Foreskin fibroblast (primary cell): ENCODE measurements at places on chromosomes 2 and 18.

DNA sequence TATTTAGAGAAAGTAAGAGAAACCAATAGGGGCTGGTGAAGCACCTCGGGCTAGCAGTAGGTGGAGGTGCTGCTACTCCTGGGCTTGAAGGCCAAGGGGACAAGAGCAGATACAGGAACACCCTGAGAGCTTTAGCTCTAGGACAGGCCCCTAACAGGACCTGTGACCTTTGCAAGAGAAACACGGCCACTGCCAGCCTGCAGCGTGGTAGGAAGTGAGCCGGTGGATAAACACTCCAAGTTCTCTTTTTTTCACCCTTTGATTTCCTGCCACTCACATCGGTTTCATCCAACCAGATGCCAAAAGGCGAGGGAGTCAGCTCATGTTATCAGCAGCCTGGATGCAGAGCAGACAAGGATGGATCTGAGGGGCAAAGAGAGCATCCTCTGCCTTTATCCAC, 66.8 kb upstream of the SPRED2 start:
- no peak for DNase-seq

DNA sequence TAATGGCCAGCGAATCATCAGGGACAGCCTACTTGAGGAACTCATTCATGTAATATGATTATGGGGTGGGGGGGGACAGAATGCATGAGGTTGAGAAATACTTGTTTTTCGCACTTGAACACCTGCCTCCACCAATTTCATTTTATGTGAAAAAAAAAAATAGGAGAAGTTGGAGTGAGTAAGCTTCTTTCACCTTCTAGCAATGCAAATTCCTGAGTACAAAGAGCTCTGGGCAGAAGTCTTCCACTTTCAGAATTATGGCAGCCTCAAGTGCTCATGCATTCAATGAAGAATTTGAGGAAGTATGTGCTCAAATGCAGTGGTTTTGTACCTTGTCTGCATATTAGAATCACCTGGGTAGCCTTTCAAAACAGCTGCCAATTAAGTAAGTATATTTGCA, 40.1 kb upstream of the GPD2 start:
- DNase-seq, result no peak

- DNase-seq, result peak; percentile 50
Observed at GRCh38 chr2:227414846-227415245, 27.1 kb upstream of the SCYGR1 start.

GRCh38 chr2:116718451-116718850, 1096.0 kb upstream of the DDX18 start:
- DNase-seq, result no peak

DNA sequence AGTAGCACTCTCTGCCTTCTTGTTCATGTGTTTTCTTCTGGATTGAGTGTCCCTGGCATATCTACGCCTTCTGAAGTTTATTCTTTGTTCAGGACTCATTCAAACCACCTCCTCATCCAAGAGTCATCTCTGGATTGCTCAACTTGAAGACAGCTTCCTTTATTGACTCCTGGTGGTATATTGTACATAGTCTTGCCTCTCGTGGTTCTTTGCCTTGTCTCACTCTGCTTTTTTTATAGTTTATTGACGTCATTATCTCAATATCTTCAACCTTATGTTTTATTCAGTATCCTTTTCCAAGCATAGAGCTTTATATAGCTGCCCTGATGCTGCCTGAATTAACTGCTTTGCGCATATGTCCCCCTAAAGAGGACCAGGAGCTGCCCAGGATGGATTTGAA, 161.7 kb downstream of the INSIG2 start:
- DNase-seq, result peak; percentile 76

DNA sequence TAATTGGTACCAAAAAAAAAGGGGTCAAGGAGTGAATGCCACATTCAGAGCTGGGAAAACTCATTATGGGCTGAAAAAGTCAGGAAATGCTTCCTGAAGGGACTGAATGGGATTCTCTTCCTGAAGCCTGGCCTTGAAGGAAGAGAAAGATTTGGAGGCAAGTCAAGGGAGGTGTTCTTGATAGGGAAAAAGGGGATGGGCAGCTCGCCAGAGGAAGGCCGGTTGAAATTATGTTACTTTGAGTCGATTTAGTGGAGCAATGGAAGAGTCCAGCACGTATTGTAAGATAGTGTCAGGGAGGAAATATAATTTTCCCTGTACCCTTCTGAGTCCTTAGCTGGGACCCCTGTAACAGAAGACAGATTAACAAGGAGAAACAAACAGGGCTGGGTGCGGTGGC, 115.3 kb upstream of the STPG4 start:
- DNase-seq, result no peak

DNA sequence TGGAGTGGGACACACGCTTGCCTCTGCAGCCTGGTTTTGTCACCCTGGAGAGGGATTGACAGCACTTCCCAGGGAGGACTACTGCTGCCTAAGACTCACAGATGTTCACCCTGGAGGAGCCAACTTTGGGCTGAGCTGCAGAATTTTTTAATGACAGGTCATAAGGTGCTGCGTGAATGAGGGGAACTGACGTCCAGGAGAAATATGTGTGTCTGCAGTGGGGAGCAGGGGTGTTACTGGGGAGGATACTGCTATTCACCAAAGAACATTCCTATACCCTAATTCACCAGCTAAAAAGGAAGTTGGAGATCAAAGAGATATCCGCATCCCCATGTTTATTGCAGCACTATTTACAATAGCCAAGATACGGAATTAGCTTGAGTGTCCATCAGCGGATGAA, 144.4 kb downstream of the MGAT5 start:
- peak; percentile 87 for DNase-seq

GRCh38 chr2:106075048-106075447, 119.1 kb downstream of the UXS1 start:
- peak; percentile 26 for DNase-seq

DNA sequence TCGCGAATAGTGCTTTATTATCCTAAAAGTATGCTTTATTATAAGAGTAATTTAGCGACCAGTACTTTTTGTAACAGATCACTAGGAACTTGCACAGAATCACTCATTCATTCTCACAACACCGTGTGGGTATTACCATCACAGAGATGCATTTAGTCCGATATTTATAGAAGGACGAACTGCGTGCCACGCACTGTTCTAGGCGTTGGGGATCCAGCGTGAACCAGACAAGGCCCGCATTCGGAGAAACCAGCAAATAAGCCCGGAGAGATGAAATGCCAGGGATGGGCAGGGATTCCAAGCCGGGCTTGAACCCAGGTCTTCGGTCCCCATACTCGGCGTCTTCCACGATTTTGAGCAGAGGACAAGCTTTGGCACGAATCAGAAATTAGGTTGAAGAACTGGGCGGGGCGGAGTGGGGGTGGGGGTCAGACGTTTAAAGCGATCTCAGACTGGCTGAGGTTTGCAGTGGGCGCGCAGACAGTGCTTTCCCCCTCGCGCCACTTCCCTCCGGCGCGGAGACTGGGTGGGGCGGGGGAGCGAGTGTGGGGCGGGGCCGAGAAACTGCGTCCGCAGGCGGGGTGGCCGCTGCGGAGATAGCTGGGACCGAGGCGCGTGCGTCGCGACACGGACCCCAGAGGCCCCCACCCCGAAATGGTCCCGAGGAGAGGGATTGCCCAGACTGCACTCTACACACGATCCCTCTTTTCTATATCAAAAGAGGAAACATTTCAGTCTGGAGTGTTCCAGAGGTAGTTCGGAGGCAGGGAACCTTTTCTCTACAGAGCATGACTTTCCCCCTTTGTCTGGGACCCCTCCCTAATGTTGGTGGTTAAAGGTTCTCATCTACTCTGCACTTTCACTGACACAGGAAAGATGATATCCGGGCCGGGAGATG, 1.1 kb upstream of the CXCR4 start:
- no peak for DNase-seq

DNA sequence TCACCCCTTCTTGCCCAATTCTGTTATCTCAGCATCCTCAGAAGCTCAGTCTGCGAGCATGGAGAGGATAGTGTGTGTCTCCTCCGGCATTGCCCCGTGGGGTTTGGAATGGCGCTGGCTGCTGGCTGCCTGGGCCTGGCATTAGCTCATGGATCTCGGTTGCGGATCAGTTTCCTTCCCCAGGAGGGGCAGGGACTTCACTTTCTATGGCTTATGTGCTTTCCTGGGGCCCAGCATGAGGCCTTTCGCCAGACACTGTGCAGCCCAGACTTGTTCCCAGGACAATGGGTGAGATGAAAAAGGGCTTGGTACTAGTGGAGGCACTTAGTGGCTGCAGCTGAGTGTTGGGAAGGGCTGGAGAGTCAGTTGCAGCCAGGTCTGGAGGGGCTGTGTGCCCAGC, 143.3 kb downstream of the GLI2 start:
- no peak for DNase-seq

DNA sequence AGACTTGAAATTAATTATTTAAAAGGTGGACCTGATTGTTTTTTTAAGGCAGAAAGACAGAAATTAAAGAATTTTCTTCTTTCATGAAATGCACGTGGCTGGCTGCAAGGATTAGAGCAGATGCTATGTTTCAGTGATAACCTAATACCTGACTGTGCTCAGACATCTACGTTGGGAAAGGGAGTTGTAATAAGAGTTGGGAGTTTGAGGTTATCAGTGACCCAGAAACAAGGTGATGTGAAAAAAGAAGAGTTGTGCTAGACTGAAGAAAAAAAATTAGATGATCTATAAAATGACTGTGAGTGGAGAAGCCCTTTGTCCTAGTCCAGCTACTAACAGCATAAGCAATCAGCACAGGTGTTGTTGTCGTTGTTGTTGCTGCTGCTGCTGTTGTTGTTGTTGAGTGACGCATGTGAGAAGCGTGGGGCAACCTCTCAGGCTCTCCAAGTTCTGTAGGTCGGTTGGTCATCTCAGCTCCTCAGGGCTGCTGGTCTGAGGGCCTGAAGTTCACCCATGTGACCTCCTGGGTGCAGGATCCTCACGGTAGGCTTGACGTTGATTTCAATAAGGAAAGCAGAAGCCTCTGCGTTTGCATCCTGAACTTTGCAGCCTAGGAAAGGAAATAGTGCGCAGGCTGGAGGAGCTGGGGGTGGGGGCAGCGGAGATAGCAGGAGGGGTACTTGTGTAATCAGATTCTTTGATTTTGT, 7.6 kb downstream of the POU3F3 start:
- no peak for DNase-seq

- DNase-seq, result no peak
Observed at GRCh38 chr2:222495388-222495787, 71.0 kb downstream of the SGPP2 start.

GRCh38 chr2:195318440-195319111, 338.4 kb upstream of the SLC39A10 start:
- peak; percentile 63 for DNase-seq

DNA sequence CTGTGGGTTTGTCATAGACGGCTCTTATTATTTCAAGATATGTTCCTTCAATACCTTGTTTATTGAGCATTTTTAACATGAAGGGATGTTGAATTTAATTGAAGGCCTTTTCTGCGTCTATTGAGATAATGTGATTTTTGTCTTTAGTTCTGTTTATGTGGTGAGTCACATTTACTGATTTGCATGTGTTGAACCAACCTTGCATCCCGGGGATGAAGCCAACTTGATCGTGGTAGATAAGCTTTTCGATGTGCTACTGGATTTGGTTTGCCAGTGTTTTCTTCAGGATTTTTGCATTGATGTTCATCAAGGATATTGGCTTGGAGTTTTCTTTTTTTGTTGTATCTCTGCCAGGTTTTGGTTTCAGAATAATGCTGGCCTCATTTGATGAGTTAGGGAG, 60.5 kb downstream of the GTF3C3 start:
- no peak for DNase-seq

- DNase-seq, result no peak
Observed at GRCh38 chr2:239085201-239085992, 237.5 kb downstream of the TWIST2 start.

DNA sequence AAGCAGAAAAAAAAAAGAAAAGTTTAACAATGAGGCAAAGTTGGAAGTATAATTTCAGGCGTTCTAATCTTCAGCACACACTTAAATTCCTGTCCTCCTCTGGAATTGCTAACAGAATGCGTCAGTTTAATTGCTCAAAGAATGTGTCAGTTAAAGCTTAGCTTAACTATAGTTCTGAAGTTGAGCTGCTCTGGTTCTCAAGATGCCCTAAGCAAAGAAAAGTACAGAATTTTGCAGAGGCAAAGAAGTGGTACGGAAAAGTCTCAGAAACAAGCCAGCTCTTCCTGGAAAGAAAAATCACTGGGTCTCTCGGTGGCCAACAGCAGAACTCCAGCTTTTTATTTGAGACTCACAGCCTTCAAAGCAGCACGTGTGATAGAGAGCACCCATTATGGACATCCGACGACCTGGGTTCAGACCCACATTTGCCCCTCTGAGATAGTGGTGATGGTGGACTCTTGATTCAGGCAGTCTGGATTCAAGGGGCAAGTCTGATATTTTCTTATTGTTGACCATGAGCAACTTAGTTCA, 22.2 kb upstream of the MYO3B start:
- no peak for DNase-seq

DNA sequence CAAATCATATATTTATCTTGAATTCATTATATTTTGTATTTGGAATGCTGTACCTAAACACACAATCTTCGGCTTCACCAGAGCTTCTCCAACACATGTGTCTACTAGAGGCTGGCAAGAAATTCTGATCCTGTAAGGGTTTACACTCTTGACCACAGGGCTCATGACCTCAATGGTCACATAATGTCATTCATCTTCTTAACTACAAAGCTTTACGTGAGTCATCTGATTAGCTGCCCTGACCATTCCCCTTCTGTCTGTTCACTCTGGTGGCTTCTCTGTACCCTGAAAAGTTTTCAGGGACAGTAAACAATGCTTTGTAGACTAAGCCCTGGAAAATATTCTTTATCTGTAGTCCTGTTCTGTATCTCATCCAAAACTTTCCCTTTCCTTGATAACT, 423.9 kb downstream of the CMPK2 start:
- no peak for DNase-seq

DNA sequence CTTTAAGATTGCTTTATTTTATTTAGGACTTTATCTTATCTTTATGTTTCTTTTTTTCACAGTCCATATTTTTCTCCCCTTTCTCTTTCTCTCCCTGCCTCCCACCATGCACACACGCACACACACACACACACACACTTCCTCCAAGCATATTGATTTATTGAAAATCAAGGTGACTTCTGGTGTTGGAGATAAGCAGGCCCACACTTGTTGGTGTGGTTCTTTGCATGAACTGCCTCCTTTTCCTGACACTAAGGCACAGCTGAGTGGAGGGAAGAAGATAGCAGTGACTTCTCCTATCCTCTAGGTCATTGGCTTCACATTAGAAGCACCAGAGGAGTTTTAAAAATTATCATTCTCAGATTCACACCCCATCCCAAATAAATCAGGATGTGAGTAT, 18.0 kb downstream of the TBR1 start:
- no peak for DNase-seq

DNA sequence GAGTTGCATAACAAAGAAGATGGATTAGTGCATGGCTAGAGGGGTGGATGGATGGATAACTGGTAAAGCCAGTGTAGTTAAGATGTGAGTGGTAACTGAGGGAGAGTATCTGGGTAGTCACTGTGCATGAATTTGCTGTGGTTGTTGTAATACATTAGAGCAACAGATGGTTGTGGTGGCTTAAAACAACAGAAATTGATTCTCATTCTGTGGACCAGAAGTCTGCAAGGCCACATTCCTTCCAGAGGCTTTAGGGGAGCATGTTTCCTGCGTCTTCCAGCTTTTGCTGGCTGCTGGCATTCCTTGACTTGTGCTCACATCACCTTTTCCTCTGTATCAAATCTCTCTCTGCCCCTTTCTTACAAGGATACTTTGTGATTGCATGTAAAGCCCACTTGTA, 155.4 kb downstream of the ASB1 start:
- DNase-seq, result peak; percentile 72

GRCh38 chr2:128384956-128385355, 66.3 kb upstream of the HS6ST1 start:
- DNase-seq, result no peak

GRCh38 chr2:189144700-189145211, 34.8 kb downstream of the COL5A2 start:
- peak; percentile 84 for DNase-seq
